ENCODE measurements at places on chromosomes 12 and 14.
A peak's percentile ranks its signal among the peaks of the same experiment; 100 is the strongest.

GRCh38 chr14:25887251-25887878, 710.5 kb downstream of the NOVA1 start:
- no peaks in the 10 kb centered on the region for H3K36me3 ChIP-seq
- no peak for DNase-seq
- H3K4me1 ChIP-seq = no peaks in the 10 kb centered on the region
- no peak overlapping the region for H3K27ac ChIP-seq

GRCh38 chr12:32569259-32569658, 109.8 kb upstream of the DNM1L start:
- no peak overlapping the region for H3K4me3 ChIP-seq
- no peaks in the 10 kb centered on the region for H3K27me3 ChIP-seq
- H3K36me3 ChIP-seq = peaks cover 2% of the 10 kb centered on the region
- DNase-seq = no peak
- no peak overlapping the region for H3K27ac ChIP-seq

DNA sequence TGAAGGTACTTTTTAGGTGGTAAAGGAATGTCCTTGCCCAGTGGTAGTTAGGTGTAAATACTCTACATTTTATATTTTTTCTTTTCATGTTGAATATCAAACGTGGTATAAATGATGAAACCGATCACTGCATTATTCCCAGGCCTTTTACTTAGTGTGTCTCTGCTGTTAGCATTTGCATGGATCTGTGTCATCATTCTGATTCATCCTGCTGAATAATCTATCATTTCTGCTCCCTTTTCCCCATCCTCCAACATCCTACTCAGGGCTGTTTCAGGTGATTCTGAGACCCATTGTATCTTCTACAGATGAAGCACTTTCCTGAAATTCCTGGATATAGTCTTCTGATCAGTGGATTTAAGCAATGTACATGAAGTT, 61.0 kb upstream of the PTHLH start:
- DNase-seq = no peak
- no peaks in the 10 kb centered on the region for H3K36me3 ChIP-seq
- peaks cover 3% of the 10 kb centered on the region for H3K27me3 ChIP-seq

- H3K4me3 ChIP-seq = no peak overlapping the region
- no peaks in the 10 kb centered on the region for H3K4me1 ChIP-seq
- peaks cover 2% of the 10 kb centered on the region for H3K27me3 ChIP-seq
Measured at GRCh38 chr14:101469382-101470247, 91.7 kb upstream of the DIO3 start.

DNA sequence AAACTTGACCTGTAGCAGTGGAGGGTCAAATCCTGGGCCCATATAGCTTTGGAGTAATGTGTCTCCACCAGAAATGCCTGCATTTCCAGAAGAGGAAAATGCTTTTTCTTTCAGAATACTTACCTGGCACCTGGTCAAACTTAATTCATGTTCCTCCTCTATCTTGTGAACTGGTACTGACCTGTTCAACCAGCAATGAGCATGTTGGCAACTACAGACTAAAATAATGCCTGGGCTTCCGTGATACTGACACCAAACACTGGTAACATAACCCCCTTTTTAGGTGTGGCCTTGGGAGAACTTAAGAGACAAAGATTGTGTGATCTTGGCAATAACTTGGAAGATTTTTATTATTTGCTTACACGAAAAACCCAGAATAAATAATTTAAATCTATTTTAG, 23.8 kb upstream of the MGST1 start:
- H3K4me3 ChIP-seq = no peak overlapping the region
- H3K27ac ChIP-seq = no peak overlapping the region
- DNase-seq = no peak
- H3K4me1 ChIP-seq = no peaks in the 10 kb centered on the region
- H3K36me3 ChIP-seq = no peaks in the 10 kb centered on the region

- no peak for DNase-seq
- no peak overlapping the region for H3K4me3 ChIP-seq
- no peaks in the 10 kb centered on the region for H3K36me3 ChIP-seq
Measured at GRCh38 chr12:74953697-74954096, 255.9 kb downstream of the KCNC2 start.

DNA sequence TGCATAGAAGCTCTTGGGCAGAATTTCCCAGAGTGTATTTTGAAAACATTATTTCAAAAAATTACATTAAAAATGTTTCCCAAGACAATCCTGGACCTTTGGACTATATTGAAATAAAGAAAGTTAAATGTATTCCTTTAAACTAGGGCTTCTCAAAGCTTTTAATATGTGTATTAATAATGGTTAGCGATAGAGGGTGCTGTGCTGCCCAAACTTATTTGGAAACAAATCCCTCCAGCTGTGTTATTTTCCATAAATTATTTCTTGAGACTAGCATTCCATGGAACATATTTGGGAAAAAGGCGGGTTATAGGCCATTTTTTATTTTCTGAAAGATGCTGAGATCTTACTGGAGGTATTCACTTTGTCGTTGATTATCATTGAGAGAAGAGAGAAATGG, 397.8 kb upstream of the MIS18BP1 start:
- no peak overlapping the region for H3K4me3 ChIP-seq
- no peaks in the 10 kb centered on the region for H3K36me3 ChIP-seq
- no peaks in the 10 kb centered on the region for H3K27me3 ChIP-seq
- no peak for DNase-seq
- no peaks in the 10 kb centered on the region for H3K4me1 ChIP-seq

- H3K27ac ChIP-seq = peak overlapping the region; percentile 48
- H3K4me3 ChIP-seq = no peak overlapping the region
- H3K36me3 ChIP-seq = peaks cover 29% of the 10 kb centered on the region
Measured at GRCh38 chr12:132866251-132866828, 21.1 kb downstream of the CHFR start.

DNA sequence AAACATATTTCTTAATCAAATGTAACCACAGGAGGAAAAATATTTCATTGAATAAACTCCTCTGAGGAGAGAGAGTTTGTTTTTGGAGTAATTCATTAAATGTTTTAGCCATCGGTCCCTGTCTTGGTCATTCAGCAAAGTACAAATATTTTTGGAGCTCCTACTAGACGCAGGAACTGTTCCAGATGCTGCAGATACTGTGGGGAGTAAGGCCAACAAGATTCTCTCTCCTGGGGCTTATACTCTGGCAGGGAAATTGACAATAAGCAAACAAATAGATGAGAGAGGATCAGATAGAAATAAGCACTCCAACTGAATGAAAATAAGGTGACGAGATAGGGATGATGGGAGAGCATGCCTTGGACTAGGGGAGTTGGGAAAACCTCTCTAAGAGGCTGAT, 264.1 kb downstream of the TTC8 start:
- no peak for DNase-seq
- H3K27me3 ChIP-seq = peaks cover 7% of the 10 kb centered on the region
- no peak overlapping the region for H3K27ac ChIP-seq
- no peaks in the 10 kb centered on the region for H3K4me1 ChIP-seq
- H3K36me3 ChIP-seq = no peaks in the 10 kb centered on the region

GRCh38 chr14:97824218-97824617, 1027.0 kb downstream of the VRK1 start:
- peaks cover 3% of the 10 kb centered on the region for H3K36me3 ChIP-seq
- no peak for DNase-seq
- no peak overlapping the region for H3K4me3 ChIP-seq
- no peaks in the 10 kb centered on the region for H3K4me1 ChIP-seq
- H3K27ac ChIP-seq = no peak overlapping the region
- H3K27me3 ChIP-seq = peaks cover 1% of the 10 kb centered on the region

GRCh38 chr14:37583358-37584210, 11.5 kb downstream of the FOXA1 start:
- H3K4me1 ChIP-seq = no peaks in the 10 kb centered on the region
- H3K27me3 ChIP-seq = peaks cover 29% of the 10 kb centered on the region
- H3K36me3 ChIP-seq = no peaks in the 10 kb centered on the region
- no peak for DNase-seq

DNA sequence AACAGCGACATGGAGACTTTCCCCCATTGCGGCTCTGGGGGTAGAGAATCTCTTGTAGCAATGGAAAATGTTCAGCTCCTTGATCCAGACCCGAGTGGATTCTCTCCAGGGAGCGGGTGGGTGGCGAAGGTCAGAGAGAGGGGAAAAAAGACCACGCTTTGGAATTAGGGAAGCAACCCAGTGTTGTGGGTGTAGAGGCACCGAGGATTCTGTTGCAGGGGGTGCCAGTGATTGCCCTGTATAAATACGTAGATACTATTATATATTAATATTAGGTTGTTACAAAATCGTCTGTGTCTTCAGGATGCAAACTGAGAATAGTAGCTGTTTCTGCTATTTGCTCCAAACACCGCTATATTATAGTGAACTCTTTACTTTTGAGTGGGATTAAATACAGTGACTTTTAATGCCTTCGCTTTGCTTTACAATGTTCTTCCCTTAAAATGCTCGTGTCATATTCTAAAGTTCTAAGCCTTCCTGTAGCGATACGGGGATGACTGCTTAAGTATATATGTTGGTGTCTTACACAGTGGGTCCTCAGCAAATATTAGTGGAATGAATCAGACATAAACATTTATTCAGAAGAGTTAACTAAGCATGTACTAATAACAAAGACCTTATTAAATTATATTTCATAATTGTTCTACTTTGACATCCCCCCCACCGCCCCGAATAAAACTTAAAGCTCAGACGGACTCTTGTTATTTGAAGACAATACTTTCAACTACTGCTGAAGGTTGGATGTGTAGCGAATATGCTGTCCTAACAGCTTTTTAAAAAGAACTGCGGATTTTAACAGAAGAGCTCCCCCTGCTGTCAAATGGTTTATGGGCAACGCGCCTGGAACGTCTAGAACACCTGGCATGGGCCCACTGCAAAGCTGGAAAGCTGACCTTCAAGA, 136.4 kb upstream of the KRAS start:
- peak overlapping the region; percentile 98 for H3K27ac ChIP-seq
- H3K36me3 ChIP-seq = peaks cover 9% of the 10 kb centered on the region
- H3K4me3 ChIP-seq = peak overlapping the region; percentile 89
- peak; percentile 73 for DNase-seq

DNA sequence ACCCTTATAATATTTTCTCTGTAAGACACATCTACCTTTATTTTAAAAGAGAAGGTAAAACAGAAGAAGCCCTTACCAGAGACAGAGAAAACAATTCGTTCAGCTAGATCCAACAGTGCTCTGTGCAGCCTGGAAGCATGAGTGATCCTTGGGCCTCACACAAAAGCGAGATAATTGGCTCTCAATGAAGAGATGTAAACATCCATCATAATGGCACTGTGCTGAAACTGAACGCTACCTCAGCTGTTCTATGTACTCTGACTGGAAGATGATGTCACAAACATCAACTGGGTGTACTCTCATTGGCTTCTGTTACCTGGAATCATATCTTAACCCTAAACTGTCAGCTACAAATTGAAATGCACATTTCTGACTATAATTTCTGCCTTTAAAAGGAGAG, at the start of gene MGAT4C:
Gene MGAT4C (minus strand): TSS at position 229 of the 400 bp plus-strand sequence.
- H3K27ac ChIP-seq = no peak within 1 kb of the TSS
- no peaks in the 10 kb centered on the region for H3K36me3 ChIP-seq
- no peaks in the 10 kb centered on the region for H3K4me1 ChIP-seq

DNA sequence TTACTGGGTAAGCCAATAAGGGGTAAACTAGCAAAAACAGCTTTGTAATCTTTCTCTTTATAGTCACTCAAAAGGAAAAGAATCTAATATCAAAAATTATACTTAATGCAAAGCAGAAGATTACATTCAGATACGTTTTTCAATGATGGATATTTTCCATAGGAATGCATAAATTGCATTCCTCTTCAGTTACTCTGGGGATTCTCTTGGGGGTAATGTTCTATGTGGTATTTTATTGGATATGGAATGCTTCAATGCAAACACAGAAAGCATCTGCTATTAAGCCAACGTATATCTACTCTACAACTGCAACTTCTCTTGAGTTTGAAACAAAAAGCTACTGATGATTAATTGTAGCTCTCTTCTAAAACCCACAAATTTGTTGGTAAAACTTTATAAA, 106.0 kb downstream of the SLC41A2 start:
- no peak overlapping the region for H3K4me3 ChIP-seq
- H3K27me3 ChIP-seq = peaks cover 9% of the 10 kb centered on the region
- H3K4me1 ChIP-seq = no peaks in the 10 kb centered on the region
- no peak overlapping the region for H3K27ac ChIP-seq
- peaks cover 3% of the 10 kb centered on the region for H3K36me3 ChIP-seq

- DNase-seq = no peak
- H3K4me1 ChIP-seq = no peaks in the 10 kb centered on the region
- no peak overlapping the region for H3K4me3 ChIP-seq
- no peaks in the 10 kb centered on the region for H3K27me3 ChIP-seq
- H3K36me3 ChIP-seq = peaks cover 34% of the 10 kb centered on the region
- H3K27ac ChIP-seq = no peak overlapping the region
Measured at GRCh38 chr14:67765192-67765834, 51.1 kb downstream of the ZFYVE26 start.

GRCh38 chr12:2225696-2226095, 172.9 kb downstream of the CACNA1C start:
- H3K36me3 ChIP-seq = no peaks in the 10 kb centered on the region
- H3K27ac ChIP-seq = no peak overlapping the region
- H3K27me3 ChIP-seq = peaks cover 19% of the 10 kb centered on the region
- DNase-seq = no peak

- H3K27me3 ChIP-seq = no peaks in the 10 kb centered on the region
- H3K4me1 ChIP-seq = no peaks in the 10 kb centered on the region
- no peak overlapping the region for H3K27ac ChIP-seq
- DNase-seq = no peak
- peaks cover 2% of the 10 kb centered on the region for H3K36me3 ChIP-seq
- H3K4me3 ChIP-seq = no peak overlapping the region
Measured at GRCh38 chr12:104232609-104233280, 17.2 kb downstream of the TXNRD1 start.

DNA sequence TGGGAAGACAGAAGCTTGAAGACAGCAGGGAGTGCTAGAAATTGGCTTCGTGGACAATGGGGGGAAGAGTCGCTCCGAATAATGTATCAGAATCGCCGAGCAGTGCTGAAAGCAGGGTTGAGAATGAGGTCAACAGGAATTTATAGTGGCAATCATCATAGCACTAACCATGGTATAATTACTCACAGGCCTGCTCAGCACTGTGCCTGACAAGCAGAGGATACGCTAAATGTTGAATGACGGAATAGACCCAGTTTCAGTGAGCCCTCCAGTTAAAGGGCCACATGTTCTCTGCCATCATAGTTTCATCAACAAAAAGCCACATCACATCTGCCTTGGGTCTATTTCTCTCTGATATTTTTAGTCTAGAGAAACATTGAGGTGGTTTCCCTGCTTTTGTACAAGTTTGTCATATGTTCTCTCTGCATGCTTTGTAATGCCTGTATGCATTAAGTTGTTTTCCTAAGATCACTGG, 130.3 kb upstream of the EGLN3 start:
- H3K27me3 ChIP-seq = peaks cover 6% of the 10 kb centered on the region
- H3K4me1 ChIP-seq = peaks cover 4% of the 10 kb centered on the region
- H3K36me3 ChIP-seq = no peaks in the 10 kb centered on the region
- no peak for DNase-seq
- no peak overlapping the region for H3K4me3 ChIP-seq
- H3K27ac ChIP-seq = no peak overlapping the region

DNA sequence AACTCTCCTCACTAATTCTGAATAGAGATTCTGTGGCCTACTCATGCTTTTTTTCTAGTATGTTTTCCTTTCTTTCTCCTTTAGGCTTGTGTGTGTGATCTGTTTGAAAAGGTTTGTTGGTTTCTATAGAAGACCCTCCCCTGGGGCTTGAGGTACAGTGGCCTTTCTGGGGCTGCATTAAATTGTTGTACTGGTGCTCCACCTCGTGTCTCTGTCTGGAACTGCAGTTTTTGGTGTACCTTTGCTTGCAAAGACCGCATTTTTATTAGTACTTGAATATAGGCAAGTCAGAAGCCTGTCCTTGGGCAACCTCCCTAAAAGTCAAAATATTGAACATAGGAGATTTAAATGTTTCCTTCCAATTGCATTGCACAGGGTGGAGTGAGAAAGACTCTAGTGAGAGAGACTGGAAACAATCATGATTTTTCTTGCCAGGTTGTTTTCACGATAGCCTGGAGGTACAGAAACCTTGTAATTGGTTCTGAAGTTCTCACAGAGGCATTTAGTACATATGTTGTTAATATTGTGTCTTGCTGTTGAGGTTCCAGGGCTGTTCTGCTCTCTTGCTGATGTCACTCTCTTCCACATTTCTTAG, 39.0 kb downstream of the SLCO1B1 start:
- DNase-seq = no peak
- no peaks in the 10 kb centered on the region for H3K4me1 ChIP-seq
- H3K27me3 ChIP-seq = no peaks in the 10 kb centered on the region
- H3K27ac ChIP-seq = no peak overlapping the region
